ENCODE measurements at places on chromosomes 2 and 18.

DNA sequence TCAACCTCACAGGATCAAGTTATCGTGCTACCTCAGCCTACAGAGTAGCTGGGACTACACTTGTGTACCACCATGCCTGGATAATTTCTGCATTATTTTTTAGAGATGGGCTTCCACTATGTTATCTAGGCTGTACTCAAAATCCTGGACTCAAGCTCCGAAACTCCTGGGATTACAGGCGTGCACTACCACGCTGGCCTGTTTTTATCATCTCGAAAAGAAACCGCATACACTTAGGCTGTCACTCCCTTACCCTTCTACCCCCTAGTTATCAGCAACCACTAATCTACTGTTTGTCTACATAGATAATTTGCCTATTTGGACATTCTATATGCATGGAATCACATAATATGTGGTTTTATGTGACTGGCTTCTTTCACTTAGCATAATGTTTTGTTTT, 8.5 kb upstream of the PUM2 start:
- no peak for DNase-seq

- no peak for DNase-seq
These were observed 822 bp downstream of the UBE2E3 start for GRCh38 chr2:180980943-180981911.

DNA sequence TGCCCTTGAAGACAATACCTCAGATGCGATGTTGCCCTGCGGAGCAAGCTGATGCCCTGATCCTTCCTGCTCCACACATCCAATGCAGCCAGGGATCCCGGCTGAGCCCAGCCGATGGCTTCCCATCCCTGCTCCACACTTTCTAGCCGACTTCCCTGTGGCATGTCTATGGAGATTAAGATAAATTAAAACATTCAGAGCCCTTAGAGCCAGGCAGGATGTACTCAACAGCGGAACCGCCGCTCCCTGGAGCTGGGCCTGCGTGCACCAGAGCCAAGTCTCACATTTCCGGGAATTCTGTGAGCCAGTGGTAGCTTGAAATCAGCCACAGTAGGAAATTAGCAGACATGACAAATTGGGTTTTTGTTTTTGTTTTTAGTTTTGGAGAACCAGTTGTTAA, 620.6 kb downstream of the GALR1 start:
- no peak for DNase-seq

DNA sequence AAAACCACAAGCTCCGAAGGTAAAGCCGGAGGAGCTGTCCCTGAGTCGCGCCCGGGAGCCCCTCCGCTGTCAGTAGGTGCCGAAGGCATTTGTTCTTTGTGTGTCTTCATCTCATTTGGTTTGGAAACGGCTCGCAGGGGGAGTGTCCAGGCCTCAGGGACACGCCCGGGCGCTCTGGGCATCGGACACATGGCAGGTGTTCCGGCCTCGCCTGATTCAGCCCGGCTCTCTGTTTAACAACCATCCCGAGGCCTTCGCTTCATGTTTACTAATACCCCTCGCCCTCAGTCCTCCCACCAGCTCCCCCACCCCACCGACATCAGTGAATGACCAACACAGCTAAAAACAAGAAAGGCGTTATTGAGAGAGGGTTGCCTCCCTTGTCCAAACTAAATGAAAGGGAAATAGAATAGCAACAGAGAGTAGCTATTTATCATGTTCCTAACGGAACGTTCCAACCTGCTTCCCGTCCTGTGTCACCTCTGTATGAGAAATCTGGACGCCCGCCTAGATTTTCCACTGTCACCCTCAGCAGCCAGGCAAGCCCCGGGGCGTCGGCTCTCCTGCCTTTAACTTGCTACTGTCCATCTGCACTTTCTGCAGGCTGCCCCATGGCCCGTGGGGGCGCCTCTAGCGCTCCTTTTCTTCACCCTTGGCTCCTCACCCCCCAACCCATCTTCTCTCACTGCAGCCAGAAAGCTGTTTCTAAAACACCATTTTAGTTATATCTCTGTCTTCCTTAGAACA, 73.9 kb downstream of the MYCN start:
- no peak for DNase-seq

- DNase-seq = no peak
These were observed 465.6 kb upstream of the TRIB2 start for GRCh38 chr2:12251121-12251520.

DNA sequence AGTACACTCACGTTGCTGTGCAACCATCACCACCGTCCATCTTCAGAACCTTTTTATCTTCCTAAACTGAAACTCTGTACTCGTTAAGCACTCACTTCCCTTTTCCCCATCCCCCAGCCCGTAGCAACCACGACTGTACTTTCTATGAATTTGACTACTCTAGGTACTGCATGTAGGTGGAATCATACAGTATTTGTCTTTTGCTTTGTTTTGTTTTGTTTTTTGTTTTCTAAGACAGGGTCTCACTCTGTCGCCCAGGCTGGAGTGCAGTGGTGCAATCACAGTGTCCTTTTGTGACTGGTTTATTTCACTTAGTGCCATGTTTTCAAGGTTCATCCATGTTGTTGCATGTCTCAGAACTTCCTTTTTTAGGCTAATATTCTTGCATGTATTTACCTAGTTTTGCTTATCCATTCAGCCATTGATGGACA, 7.0 kb upstream of the TYMS start:
- DNase-seq = peak; percentile 83
